ENCODE measurements at places on chromosomes 6 and 20.

DNA sequence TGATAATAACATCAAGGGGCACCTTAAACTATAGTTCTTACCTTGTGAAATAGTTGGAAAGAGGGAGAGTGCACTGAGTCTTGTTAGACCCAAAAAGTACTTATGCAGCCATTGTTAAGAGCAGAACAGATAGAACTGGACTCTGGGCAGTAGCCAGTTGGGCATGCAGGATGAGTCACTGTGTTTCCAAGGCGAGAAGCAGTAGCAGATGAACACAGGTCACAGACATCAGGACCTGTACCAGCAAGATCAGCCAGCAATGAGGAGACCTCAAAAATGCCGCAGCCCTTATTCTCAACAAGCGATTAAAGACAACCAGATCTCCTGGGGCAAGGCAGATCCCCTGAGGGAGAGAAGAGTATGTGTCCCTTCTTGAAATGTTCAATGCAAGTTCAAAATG is 79.0 kb downstream of the SAMD3 start:
- DNase-seq: no peak

- DNase-seq: no peak
Observed at GRCh38 chr6:122392564-122393350, 6.7 kb upstream of the HSF2 start.

DNA sequence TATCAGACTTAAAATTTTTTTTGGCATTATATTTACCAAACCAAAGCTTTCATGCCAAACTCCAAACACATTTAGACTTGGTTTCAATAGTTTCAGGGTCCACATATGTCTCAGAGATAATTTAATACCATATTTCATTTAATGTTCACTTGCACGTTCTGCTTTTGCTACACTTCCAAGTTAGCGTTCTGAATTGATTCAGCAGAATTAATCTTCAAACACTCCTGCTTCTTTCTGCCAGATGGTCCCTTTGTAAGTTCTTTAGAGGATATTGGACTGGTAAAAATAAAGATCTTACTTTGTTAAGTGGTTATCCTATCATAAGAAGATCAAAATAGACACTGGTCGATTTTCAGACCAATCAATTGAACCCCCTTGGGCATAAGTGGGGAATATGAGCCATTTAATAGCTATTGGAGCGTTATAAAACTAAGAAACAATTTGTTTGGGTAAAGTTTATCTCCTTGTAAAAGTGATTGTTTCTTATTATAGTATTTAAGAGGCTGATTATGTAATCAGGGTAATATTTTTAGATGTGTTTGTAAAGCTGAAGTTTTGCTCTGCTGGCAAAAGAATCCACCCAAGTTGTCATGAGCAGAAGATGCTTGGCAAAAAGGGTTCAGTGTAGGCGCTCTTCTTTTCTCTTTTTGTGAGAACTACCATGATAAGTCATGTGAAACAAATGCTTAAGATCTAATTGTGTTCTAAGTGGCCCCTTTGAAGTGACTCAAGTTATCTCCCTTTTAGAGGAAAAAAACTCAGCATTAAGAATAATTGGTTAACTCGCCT is 92.2 kb downstream of the MCHR2 start:
- DNase-seq: no peak

DNA sequence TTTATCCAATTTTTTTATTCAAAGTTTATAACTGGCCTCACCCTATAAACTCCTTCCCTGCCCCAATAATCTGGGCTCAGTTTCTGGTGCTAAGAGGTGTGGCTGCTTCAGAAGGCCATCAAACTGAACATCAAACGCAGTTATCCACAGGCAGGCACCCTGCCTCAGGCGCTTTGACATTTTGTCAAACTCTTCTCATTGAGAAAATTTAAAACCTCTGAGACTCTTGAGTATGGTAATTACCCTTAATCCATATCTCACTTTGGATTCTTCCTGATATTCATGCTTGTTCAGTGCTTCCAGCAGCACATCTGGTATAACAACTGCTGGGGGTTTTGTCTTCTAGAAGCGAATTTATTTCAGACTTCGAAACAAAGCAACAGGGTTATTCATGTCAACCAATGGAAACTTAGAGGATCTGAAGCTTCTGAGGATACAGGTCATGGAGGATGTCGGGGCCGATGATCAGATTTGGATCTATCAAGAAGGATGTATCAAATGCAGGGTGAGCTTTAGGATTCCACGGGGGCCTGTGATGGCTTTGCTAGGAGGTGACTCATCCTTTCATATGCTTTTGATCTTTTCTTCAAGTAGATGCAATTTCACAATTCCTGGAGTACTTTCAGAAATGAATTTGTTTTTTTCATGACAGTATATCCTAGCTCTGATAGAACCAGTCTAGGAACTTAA is 68.2 kb downstream of the RTN4IP1 start:
- no peak for DNase-seq

DNA sequence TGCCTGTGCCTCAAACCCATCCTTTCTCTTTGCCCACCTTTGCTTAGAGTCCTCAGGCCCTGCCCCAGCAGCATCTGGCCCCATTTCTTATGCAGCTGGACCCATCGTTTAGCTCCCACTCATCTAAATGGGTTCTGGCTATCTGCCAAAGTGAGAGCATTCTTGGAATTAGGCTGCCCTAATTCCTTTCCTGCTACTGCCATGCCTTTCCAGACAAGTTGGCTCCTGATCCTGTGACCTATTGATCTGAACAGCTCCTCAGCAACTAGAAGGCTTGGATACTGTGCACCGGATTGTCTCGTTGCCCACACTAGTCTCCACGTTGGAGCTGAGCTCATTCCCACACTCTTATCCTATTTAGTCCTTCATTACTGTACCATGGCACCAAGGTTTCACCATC is 22.9 kb downstream of the DZANK1 start:
- no peak for DNase-seq

Data from stimulated activated CD4-positive, alpha-beta T cell treated with anti-CD3 and anti-CD28 coated beads, TNF-alpha, amount 100 ng/mL, for 24 hours (primary cell).